Neuronal stem cell (in vitro differentiated cells): ENCODE measurements at places on chromosomes 7 and 10.

GRCh38 chr10:42924484-42924883 is 141.9 kb downstream of the BMS1 start:
- DNase-seq = peak; percentile 27

DNA sequence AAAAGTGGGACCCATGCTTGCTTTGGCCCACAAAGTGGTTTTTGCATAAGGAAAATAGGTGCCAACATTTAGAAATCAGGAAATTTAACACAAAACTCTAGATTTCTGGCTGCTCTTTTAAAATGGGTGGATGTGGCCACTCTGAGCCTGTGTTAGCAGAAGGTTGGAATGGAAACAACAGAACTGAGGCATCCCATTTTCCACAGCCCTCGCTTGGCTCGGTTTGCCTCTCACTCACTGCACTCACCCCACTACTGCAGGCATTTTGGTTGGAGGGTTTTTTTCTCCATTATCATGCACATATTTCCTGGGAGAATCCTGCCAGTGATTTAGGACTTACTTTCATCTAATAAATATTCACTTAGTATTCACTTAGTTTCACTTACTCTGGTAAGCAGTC is 178.9 kb downstream of the BICC1 start:
- no peak for DNase-seq

DNA sequence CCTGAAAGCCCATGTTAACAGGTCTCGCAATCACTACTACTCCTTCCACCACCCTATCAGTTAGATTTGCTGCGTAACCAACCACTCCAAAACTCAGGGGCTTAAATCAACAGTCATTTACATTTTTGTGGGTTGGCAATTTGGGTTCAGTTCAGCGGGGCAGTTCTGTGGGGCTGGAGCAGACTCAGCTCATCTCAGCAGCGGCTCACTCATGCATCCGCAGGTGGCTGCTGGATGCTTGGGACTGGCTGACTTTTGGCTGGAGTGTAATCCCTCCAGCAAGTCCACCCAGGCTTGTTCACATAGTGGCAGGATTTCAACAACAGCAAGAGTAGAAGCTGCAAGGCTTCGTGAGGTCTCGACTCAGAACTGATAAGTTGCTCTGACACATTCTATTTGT is 79.2 kb downstream of the NEUROD6 start:
- no peak for DNase-seq

GRCh38 chr10:89427629-89428028 is 13.3 kb downstream of the IFIT5 start:
- DNase-seq = no peak

DNA sequence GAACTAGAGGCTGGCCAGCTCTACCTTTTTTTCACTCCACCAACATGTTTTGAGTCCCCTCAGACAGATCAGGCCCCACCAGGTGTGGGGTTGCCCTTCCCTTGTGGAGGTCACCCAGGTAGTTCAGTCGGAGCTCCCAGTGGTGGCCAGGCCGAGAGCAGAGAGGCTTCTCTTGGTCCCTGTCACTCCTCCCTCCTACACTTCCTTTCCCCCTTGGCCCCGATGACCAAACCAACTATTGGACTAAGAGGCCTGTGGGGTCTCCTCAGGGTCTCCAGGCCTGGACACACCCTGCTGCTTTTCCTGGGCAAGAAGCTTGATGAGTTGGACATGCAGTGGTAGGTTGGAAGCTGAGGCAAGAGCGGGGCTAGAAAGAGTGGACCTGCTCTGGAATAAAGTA is 174.8 kb downstream of the ZNF248 start:
- no peak for DNase-seq

GRCh38 chr10:101875068-101875688 is 31.6 kb upstream of the KCNIP2 start:
- no peak for DNase-seq

DNA sequence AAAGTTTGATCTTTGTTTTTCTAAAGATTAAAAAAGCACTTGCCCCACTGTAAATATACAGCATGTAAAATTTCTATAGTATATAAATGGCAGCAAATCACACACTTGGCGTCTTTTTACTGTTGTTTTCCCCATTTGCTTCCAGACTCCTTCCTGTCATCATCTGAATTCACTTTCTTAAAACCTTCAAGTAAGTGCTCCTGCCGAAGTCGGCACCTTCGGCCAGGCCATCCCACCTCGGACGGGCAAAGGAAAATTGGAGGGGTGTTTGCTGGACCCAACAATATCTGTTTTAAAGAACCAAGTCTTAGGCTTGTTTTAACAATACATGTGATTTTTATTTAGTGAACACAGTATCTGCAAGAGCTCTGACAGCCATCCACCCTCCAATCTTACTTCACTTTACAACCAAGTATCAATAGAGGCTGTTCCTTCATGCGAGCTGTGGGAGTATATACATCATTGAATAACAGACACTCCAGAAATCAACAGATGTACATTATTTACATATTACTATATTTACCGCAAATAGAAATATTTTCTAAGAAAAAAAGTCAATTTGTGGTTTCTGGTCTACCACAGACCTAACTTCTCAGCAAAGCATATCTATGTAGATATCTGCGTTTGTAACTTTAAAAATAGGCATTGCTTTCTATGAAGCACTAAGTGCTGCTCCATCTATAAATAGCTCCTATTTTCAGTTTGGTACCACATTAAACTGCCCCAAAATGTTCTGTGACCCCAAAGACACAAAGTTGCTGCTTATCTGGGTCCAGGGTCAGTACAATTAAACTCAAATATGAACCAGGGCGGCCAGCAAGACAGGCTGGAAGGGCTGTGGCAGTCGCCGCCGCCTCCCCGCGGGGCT is 110.7 kb downstream of the CYTH3 start:
- DNase-seq = no peak

GRCh38 chr7:51592842-51593599 is 276.4 kb upstream of the COBL start:
- DNase-seq = no peak

DNA sequence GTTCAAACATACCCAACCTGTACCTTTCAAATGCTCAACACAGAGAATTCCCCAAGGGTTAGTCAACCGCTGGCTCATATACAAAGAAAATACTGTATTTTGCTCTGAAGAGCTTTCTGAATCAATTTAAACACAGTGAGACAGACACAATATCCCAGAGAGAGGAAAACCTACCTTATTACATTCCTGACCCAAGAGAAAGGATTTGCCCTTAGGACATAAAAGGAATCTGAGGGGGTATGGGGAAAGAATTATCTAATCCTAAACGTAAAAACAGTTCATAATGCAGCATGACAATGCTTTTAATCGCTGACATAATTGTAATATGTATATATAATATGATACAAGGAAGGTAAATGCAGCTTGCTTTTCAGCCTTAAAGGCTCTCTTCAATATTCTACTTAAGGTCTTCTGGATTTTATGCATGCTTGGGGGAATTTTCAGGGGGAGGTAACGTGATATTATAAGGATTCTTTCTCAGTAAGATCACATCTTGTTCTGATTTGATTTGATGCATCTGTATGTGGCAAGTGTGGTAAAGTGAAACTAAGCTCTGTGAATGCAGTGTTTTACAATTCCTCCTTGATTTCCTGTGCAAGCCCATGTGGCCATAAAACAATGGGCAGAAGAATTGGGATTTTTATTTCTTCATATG is 240.5 kb downstream of the GLI3 start:
- DNase-seq = no peak

DNA sequence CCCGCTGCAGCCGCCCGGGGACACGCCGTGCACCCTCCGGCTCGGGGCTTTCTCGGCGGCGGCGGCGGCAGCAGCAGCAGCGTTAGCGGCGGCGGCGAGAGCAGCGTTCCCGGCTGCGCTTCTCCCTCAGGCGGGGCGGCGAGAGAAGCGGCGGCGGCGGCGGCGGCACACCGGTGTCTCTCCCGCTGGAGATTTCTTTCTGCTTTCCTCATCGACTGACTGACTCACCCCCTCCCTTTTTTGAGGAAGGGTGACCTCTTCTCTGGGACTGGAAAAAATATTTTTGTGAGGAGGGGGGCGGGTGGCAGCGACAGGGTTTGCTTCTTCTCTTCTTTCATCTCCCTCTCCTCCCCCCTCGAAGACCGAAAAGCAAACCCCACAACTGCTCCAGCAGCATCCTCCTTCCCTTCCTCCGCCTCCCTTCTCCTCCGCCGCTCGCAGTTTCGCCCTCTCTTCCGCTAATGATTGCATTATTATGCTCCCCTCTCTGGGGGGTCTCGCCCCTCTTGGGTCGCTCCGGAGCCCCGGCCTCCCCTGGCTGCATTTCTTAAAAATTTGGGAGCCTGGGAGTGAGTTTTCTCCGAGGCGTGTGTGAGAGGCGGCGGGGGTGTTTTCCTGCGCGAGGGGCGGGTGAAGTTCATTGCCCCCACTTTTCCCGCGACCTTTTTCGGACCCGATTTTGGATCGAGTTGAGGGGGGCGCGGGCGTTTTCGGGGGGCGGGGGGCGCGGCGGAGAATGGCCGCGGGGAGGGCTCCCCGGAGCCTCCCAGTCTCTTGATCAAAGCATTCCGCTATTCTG is 411 bp downstream of the AUTS2 start:
- peak; percentile 49 for DNase-seq

DNA sequence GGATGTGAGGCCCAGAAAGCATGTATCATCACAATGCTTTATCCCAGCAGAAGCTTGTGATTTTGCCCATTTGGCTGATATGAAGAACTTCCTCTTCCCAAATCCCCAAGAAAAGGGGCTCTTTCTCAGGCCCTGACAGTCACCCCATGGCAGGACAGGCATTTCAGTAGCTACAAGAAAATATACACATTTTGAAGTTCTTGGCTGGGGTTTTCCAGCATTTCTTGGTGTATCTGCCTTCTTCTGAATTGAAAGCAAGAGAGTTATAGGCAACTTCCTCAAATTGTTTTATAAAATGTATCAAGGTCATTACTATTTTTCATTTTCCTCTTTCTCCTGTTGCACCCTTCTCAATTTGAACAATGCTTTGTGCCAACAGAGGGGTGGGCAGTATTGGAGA is 63.3 kb upstream of the PDLIM1 start:
- no peak for DNase-seq

GRCh38 chr10:4372601-4373000 is 453.4 kb upstream of the AKR1E2 start:
- DNase-seq = no peak

GRCh38 chr10:73218431-73219191 is 28.4 kb downstream of the DNAJC9 start:
- DNase-seq = no peak

- no peak for DNase-seq
Observed at GRCh38 chr10:100672199-100672598, 73.2 kb upstream of the PAX2 start.

DNA sequence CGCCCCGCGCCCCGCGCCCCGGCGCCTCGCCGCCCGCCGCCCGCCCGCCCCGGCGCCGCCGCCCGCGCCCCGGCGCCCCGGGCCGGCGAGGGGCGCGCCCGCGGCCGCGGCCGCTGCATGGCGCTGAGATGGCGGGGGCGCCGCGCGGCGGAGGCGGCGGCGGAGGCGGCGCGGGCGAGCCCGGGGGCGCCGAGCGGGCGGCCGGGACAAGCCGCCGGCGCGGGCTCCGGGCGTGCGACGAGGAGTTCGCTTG is 174 bp downstream of the ADCY1 start:
- DNase-seq = peak; percentile 57

- no peak for DNase-seq
Observed at GRCh38 chr7:44969701-44970522, 8.9 kb downstream of the MYO1G start.

DNA sequence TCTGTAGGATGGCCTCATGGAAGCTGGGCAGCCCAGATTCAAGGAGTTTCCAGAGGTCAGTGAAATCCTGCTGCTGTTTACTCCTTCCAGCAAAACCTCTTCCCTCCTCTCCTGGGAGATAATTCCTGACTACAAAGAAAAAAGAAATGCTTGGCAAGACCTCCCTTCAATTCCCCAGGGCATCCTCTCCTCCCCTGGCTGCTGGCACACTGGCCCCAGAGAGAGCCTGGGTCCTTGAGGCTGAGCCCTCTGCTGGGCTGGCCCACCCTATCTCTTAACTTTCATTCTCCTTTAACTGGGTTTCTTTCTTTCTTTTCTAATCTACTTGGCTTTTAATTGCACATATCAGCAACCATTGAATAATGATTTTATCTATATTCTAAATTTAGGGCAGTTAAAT is 7.7 kb downstream of the DRGX start:
- no peak for DNase-seq

- DNase-seq = peak; percentile 32
Observed at GRCh38 chr7:10889266-10889898, 84.3 kb upstream of the PHF14 start.

- no peak for DNase-seq
Observed at GRCh38 chr7:70589010-70589409, 542.9 kb upstream of the GALNT17 start.

DNA sequence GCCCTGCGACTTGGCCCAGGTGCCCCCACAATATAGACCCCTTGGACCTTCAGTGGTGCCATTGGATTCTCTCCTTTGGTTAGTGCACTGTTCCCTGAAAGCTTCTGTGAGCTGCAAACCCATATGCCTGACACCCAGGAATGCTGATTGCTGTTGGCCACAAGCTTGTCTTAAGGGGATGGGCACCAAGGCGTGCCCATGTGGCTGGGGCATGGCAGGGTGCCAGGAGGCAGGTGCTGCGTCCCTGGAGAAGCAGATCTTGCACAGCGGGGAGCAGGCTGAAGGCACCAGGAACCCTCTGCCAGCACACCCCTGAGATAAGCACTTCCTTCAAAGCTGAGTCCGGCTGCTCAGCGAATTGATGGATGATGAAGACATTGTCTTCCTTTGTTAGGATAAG is 411.8 kb downstream of the SDK1 start:
- no peak for DNase-seq
